ENCODE measurements at places on chromosomes 5 and 9.

- DNase-seq, result no peak
Measured at GRCh38 chr5:39523821-39524220, 99.0 kb upstream of the DAB2 start.

DNA sequence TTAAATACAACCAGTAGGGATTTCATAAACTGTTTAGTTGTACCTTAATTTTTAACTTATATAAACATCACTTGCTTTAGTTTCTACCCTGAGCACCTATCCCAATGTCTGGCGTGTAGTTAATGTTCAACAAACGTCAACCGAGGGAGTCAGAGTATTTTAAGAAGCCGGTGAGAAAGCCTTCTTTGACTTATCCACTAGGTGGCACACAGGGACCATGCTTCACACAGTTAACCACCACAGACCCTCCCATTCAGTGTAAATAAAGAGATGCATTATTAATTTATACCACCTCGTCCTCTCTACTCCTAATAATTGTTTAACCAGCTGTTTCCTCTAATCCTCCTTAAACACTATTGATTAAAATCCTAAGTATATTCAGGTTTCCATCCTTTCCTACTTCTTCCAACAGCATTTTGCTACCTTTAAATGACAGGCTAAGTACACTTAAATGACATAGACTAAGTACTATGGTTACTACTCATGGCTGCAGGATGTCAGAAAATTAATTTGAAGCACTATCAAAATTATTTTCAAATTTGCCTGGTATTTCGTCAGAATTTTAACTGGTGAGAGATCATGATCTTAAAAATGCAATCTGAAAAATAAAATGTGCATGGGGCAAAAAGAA lies 2.3 kb downstream of the HAPLN1 start:
- no peak for DNase-seq

DNA sequence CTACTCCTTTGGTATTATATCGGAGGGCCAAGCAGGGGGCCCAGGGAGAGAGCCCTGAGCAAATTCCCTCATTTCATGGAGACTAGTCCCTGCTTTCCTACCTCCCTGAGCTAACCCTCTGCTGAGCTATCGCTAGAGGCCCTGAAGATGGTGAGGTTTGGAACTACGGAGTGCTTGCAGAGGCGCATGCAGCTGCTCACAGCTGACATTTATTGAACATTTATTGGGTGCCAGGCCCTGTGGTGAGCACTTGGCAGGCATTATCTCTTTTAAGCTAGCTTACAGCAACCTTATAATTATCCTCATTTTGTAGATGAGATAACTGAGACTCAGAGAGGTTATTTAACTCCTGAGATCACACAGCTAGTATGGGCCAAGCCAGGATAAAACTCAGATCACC lies 9.8 kb downstream of the FAT2 start:
- DNase-seq, result no peak

DNA sequence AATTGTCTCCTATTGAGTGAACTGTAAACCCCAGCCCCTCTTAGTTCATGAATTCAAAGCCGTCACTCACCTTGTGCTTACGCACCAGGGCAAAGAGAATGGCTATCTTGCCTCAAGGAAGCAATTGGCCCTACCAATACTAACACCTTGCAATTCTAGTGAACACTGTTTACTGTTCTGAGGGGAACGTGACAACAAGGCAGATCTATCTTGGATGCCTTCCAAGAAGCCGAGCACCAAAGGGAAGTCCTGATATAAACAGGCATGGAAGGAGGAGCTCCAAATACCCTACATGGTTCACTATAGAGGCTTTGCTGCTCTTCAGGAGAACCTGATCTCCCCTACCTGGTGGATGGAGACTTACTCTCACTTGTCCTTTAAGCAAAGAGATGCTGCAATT lies 1.7 kb upstream of the PLPPR1 start:
- DNase-seq, result no peak

DNA sequence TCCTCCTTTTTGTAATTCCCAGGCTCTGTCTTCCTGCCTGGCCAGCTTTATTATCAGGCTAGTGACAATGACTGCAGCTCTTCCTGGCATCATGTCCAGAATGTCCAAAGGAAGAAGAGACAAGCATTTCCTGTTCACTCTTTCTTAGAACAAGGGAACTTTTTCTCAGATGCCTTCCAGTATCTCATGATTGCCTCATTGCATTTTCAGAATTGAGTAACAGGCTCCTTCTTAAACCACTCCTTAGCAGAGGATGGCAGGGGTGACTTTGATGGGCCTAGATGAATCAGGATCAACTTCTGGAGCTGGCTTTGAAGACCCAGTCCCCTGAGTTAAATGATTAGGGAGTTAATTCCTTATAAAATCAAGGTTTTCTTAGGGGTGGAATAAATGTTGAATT lies 92.9 kb upstream of the RASGRF2 start:
- no peak for DNase-seq

DNA sequence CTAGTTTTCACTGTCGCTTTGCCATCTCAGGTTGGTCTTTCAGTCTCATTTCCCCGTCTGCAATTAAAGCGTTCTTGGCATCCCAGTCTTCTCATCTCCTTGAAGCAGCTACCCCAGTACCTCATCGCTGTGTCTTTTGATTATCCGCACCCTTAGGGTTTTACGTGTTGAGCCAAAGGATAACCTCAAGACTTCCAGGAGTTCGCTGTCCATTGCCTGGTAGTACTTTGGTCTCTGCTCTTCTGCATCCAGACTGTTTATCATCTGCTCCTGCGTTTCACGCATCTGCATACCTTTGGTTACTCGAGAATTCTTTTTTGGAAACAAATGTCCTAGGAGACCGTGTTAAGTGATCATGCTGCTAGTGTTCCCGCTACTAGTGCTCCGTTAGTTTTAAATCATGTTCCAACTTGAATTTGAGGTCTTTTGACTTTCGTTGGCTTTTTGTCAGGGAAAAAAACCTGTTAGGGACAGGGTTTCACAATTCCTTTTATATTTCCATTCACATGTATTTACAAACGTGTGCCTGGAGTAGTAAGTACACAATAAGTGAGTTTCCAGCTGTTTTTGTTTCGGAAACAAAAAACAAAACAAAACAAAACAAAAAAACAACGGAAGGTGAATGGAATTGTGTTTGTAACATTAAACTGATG lies 888 bp downstream of the RABGAP1 start:
- DNase-seq, result no peak

- no peak for DNase-seq
Measured at GRCh38 chr5:143977891-143978461, 166.0 kb downstream of the HMHB1 start.

DNA sequence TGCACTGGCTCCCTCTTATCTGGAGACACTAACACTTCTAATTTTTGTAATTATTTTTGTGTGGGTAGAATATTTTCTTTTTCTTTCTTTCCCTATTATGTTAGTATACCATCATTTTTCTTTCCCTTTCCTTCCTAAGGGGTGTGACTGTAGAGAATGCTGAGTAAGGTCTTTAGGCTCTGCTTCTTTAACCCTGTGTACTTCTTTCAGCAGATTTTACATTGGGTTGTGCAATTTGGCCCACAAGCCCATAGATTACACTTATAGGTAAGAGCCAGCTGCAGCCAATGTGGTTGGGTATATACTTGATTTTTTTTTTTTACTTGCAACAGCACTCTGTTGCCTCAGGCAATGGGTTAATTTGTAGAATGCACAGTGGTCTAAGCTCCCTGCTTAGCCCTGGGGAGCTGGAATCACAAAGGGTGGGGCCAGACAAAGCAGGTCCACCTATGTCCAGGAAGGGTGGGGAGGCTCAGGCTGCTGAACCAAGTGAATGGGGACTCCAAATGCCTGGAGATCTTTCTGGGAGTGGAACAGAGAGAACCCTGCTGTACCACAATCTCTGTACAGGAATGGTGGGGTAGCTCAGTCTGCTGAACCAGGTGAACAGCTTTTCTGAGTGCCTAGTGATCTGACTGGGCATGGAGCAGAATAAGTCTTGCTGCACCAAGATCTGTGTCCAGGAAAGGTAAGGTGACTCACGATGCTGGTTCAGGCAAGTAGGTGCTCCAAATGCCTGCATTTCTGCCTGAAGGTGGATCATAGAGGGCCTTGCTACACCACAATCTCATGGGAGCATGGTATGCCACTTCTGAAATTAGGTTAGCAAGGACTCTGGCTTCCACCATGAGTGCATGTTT lies 64.9 kb downstream of the SLC25A46 start:
- DNase-seq, result no peak

GRCh38 chr5:43427306-43427705 lies 15.1 kb upstream of the CCL28 start:
- no peak for DNase-seq

- no peak for DNase-seq
Measured at GRCh38 chr5:135761746-135762145, 72.7 kb upstream of the SLC25A48 start.

Data from cortex of kidney (tissue), 1 donor.